OCI-LY7 (cell line): ENCODE measurements at places on chromosomes 6 and 20.

DNA sequence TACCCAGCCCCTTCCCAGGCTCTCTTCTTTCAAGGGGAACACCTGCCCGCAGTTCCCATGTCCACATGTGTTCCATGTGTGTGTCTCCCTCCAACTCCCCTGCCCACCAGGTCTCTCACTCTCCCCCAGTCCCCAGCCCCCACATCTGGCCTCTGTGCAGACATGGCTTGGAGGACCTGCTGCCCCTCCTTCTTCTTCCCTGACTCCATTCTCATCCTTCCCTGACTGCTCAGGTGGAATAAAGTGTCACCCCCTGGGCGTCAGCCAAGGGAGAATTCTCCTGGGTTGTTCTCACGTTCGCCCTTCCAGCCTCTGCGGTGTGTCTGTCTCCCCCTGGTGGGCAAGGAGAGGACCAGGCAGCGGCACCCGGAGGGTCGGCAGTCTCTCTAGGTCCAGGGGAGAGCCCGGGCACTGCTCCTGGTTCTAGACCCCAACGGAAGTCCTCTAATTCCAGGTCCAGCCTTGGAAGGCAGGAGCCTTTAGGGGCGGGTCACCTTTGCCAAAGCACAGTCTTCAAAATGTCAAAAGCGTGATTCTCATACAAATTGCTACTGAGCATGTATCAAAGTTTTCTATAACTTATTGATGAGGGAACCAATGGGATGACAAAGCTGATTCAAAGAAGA is 50.5 kb downstream of the EBF4 start:
- DNase-seq, result peak; percentile 70

DNA sequence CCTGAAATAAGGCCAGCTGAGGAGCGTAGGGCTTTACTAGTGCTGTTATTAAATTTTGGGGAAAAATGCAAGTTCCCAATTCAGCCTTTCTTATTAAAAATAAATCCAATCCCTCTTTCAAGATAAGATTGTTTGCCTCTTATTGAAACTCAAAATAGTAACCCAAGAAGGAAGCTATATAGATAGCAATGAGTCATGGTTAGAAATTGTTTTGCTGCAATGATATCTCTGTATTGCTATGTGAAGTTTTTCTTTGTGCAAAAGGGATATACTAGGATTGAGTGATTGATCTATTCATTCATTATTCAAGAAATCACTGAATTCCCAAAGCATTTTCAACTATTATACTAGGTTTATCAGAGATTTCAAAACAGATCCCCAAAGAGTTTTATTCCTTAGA is 93.0 kb upstream of the HDAC2 start:
- no peak for DNase-seq

- peak; percentile 58 for DNase-seq
These were observed 28.4 kb downstream of the TFEB start for GRCh38 chr6:41706876-41707564.

- DNase-seq, result no peak
These were observed 45.0 kb upstream of the ENPP5 start for GRCh38 chr6:46215777-46216176.

GRCh38 chr6:9801249-9801754 is 613.6 kb downstream of the TFAP2A start:
- no peak for DNase-seq

DNA sequence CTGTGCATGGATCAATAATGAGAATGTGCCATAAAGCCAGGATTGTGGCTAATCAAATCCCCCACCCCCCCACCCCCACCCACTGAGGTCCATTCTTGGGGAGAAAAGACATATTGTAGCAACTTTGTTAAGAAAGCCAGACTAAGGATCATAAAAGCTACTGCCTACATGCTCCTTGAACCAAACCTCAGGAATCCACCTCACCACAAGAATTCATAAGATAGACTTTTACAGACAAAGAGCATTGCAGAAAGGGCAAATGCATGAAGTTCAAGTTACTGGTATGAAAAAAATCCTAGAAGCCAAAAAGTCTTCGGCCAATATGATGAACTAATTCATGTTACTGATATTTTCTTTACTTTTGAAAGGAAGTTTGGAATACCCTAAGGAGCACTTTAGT is 187.9 kb upstream of the ARID1B start:
- DNase-seq, result no peak
